ENCODE measurements at places on chromosomes 6 and 20.

- no peak for DNase-seq
Observed at GRCh38 chr6:36035225-36035624, 7.6 kb downstream of the MAPK14 start.

- no peak for DNase-seq
Observed at GRCh38 chr6:53682632-53683031, 17.1 kb upstream of the KLHL31 start.

DNA sequence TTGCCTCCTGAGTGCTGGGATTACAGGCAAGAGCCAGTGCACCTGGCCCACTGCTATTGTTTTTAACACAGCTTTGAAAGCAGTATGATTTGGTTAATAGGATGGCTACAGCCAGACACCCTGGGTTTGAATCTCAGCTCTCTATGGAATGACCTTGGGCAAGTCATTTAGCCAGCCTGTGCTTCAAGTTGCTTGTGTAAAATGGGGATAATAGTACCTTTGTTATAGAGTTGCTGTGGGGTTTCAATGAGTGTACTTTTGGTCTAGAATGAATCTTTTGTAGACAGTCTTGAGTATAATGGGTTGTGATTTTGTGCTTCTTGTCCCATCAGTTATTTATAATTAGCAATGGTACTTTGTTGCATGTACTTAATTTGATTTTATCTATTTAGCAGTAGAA, 70.9 kb downstream of the JARID2 start:
- no peak for DNase-seq

DNA sequence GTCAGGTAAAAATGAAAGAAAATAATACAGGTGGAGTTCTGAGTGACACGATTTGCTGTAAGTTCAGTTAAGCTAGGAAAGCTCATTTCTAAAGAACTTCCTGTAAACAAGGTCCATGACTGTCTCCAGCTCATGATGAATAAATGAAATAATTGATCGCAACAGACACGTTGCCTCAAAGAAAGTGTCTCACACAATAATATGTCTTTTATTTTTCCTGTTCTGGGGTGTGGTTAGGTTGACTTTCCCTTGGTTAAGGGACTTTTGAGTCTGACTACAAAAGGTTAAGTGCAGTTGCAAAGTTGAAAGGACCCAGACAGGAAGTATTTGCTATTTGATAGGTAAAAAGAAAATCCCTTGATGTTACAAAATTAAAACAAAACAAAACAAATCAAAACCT, 304.2 kb upstream of the PRDM1 start:
- DNase-seq, result no peak

All from MCF 10A (cell line).